CD4-positive, CD25-positive, alpha-beta regulatory T cell (primary cell): ENCODE measurements at places on chromosomes 12 and 14. TPM values are rescaled to one million over a fixed set of nuclear protein-coding genes. Genes with fewer than 3 reads are reported as not detected.
A peak's percentile ranks its signal among the peaks of the same experiment; 100 is the strongest.

DNA sequence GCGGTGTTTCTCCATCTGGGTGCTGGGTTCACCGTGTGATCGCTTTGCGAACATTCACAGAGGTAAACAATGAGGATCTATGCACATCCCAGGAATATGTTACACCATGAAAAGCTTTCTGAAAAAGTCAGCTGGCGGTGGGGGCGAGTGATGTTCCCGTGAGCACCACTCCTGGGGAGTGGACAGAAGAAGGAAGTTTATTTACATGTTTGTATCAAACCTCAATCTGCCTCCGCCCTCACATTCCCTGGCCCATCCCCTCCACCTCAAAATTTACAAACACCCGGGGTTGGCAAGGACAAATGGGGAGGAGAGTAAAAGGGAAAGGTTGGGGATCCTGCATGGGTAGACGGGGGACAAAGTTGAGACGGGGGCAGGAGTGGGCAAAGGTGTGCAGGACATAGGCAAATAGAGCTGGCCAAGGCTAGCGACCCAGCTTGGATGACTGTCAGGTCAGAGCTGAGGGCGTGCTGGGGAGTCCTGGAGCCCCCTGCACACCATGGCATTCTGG, 6.9 kb downstream of the TNFRSF1A start:
- DNase-seq: no peak

- no peak for DNase-seq
Measured at GRCh38 chr14:33232031-33232430, 293.4 kb downstream of the NPAS3 start.

GRCh38 chr12:41013881-41014642, 174.1 kb upstream of the PDZRN4 start:
- DNase-seq: no peak

DNA sequence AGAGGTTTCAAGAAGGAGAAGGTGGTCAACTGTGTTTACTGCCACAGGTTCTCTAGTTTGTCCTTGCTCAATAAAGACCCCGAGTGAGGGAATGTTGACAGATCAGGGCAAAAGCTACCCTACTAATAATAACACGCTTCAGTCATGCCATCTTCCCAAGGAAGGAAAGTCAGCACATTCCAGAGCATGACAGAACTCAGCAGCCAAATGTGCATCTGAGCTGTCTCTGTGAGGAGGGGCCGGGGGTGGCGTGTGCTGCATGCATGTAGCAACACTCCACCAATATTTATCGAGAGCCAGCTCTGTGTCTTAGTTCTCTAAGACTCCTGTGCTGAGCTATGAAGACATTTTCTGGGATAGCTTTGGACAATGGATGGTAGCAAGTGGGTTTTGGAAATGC, 260.4 kb downstream of the DPF3 start:
- no peak for DNase-seq

- no peak for DNase-seq
Measured at GRCh38 chr14:90603841-90604240, 207.0 kb downstream of the CALM1 start.

DNA sequence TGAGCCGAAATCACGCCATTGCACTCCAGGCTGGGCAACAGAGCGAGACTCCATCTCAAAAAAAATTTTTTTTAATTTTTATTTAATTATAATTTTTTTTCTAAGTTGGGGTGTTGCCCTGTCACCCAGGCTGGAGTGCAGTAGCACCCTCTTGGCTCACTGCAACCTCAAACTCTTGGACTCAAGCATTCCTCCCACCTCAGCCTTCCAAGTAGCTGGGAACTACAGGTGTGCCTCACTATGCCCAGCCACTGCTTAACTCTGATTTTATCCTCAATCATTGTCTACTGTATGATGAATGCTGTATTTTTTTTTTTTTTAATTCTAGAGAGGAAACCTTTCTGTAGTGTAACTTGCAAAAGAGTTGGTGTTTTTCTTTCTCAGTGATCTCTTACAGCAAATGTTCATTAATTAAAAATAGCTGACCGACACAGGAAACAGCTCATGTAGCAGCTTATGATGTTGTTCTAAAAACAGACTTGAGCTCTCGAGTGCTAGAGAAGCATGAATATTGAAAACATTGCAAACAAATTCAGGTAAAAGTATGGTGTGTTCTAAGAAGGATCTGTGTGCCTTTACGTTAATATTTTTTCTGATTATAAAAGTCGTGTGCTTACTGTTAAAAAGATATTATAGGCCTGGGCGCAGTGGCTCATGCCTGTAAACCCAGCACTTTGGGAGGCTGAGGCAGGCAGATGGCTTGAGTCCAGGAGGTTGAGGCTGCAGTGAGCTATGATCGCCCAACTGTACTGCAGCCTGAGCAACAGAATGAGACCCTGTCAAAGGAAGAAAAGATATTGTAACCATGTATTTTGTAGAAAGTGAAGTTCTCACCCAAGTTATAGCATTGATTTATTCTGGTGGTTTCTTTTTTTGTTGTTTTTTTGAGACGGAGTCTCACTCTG, 68.9 kb downstream of the FGD4 start:
- DNase-seq: peak; percentile 22

DNA sequence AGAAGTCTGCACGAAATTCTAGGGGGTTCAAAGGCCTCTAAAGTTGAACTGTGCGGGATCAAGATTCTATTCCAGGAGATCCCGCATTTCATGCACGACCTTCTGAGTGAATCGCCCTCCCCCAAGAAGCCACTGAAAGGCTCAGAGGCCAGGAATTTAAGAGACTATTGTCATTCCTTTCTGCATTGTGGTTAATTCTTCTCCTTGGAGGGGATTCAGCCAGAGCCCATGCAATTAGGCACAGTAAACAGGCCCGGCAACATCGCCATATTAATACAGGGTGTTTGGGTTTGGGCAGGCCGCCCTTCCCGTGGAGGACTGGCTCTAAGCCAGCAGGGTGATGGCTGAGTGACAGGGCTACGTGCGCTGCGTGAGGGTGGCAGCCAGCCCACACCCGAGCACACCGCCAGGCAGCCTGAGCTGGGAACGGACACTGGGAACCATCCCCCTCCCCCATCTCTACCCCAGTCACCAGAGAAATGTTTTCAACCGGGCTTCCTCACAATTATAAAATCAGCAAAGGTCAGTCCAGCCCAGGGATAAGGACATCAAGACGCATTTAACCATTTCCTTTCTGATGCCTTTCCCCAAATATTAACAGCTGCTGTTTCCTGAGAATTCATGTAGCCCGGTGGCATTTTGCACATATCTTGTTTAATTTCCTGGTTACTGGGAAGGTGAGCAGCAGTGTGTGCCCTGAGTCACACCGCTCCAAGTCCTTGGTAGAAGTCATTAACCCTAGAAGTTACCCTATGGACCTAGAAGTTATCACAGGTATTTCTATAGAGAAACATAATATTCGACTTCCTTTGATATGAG, 12.5 kb downstream of the EGLN3 start:
- DNase-seq: no peak

DNA sequence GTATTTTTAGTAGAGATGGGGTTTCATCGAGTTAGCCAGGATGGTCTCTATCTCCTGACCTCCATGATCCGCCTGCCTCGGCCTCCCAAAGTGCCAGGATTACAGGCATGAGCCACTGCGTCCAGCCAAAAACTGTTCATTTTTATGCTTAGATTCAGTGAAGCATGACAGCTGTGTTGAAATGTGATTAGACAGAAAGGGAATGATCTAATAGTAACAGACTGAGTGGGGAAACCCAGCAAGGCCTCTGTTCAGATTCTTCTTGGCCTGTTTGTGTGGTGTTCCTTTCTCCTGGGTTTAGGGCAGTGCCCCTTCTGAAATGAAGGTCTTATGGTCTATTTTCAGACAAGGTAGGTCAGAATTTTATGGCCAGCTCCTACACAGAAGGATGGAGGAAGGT, 11.8 kb upstream of the ABCD4 start:
- DNase-seq: no peak

- peak; percentile 17 for DNase-seq
Measured at GRCh38 chr14:63542231-63542999, 762 bp downstream of the PPP2R5E start.

- no peak for DNase-seq
Measured at GRCh38 chr12:1189163-1189562, 198.1 kb downstream of the ERC1 start.

GRCh38 chr12:124930586-124930985, 16.1 kb upstream of the UBC start:
- no peak for DNase-seq

- no peak for DNase-seq
Measured at GRCh38 chr14:99564926-99565259, 39.1 kb downstream of the CCDC85C start.

- no peak for DNase-seq
Measured at GRCh38 chr14:25108291-25108690, 58.3 kb upstream of the STXBP6 start.

DNA sequence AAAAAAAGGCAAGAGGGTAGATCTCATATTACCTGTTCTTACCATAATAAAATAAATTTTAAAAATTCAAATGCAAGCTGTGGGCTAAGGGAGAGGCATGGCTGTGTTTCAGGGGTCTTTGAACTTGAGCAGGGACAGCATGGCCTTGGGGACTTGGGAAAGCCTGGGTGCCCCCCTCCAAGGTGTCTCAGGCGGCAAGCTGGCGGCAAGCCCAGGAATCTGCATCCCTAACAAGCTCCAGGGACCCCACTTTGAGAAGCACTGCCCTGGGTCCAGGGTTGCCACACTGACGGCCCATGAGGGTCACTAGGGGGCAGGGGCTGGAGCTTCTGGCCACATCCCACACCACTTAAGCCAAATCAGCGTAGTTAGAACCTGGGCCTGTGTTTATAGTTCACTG, 193.8 kb downstream of the SLC15A4 start:
- DNase-seq: no peak

GRCh38 chr14:64720131-64720576, 15.9 kb downstream of the PLEKHG3 start:
- DNase-seq: no peak

GRCh38 chr12:13100605-13100881, 2.9 kb downstream of the GSG1 start:
- no peak for DNase-seq

GRCh38 chr14:76698191-76698590, 63.1 kb upstream of the VASH1 start:
- DNase-seq: no peak

GRCh38 chr14:50403419-50403818, 6.7 kb upstream of the CDKL1 start:
- no peak for DNase-seq

DNA sequence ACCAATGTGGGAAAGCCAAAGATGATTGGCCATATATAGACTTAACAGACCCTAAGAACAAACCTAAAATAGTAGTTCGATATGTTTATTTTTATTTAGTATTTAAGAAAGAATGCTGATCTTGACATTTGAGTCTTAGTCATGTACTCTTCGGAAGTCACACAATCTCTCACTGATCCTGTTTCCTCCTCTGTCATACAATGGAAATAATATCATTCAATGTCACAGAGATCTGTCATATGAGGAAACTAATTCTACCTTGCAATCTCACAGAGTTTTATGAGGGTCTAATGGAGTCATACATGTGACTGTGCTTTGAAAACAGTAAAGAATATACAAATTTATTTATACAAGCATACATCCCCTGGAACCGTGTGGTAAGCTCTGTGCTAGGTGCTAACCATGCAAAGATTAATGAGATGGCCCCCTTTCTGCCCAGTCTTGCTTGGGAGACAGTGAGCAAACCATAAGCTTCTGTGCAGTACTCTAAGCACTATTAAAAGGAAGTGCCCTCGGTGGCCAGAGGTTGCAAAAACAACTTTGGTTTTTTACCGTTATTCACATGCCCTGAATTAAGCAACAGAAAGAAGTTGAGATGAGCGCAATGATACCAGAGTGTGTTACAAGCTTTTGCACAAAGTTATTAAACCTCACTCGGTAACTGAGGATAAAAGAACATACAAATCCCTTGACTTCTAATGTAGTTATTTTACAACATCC, 1.7 kb upstream of the LIN7A start:
- DNase-seq: no peak

- no peak for DNase-seq
Measured at GRCh38 chr12:62808166-62808879, 126.6 kb downstream of the PPM1H start.

DNA sequence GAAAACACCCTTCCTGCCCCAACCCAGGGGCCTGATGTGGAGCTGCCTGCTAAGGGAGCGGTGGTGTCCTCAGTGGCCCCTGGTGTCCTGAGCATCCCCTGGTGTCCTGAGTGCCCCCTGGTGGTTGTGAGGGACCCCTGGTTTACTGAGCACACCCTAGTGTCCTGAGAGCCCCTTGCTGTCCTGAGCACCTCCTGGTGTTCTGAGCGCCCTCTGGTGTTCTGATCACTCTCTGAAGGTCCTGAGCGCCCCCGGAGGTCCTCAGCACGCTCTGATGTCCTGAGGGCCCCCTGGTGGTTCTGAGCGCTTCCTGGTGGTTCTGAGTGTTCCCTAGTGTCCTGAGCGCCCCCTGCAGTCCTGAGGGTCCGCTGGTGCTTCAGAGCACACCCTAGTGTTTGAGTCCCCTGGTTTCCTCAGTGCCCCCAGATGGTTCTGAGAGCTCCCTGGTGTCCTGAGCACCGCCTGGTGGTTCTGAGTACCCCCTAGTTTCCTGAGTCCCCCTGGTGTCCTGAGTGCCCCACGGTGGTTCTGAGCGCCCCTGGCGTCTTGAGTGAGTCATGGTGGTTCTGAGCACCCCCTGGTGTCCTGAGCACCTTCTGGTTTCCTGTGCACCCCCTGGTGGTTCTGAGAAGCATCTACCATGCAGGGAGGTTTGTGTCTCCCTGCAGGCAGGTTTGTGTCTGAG, 1004.2 kb downstream of the TMEM121 start:
- DNase-seq: no peak

- no peak for DNase-seq
Measured at GRCh38 chr12:123989753-123990152, 16.7 kb downstream of the ZNF664 start.

- DNase-seq: no peak
Measured at GRCh38 chr14:71135911-71136310, 228.7 kb downstream of the PCNX1 start.

- DNase-seq: no peak
Measured at GRCh38 chr14:68951035-68951797, 27.9 kb downstream of the ACTN1 start.

- no peak for DNase-seq
Measured at GRCh38 chr12:19461999-19462398, 22.7 kb downstream of the AEBP2 start.

GRCh38 chr12:124477107-124477915, 90.1 kb downstream of the NCOR2 start:
- DNase-seq: no peak

- DNase-seq: no peak
Measured at GRCh38 chr12:85278598-85279448, 1.2 kb upstream of the ALX1 start.

Gene KRT7
- not detected for total RNA-seq

Gene ATN1
- 27.5 TPM for total RNA-seq

Gene SYNDIG1L
- total RNA-seq: not detected

Gene KLRC4
- total RNA-seq: not detected

Gene CACNA2D4
- 7.1 TPM for total RNA-seq

Gene MSI1
- total RNA-seq: not detected

Gene BHLHE41
- total RNA-seq: not detected

Gene CLEC2A
- total RNA-seq: not detected

Gene FGF23
- total RNA-seq: not detected

Gene B4GALNT1
- total RNA-seq: not detected

Gene SLC17A8
- not detected for total RNA-seq

Gene KRT74
- not detected for total RNA-seq

Gene CRIP1
- 558 TPM for total RNA-seq

Gene C12orf42
- total RNA-seq: 8.3 TPM

Gene TSPAN9
- total RNA-seq: 1.2 TPM

Gene DHH
- total RNA-seq: 0.27 TPM
